ENCODE measurements at places on chromosomes 3 and 15.

DNA sequence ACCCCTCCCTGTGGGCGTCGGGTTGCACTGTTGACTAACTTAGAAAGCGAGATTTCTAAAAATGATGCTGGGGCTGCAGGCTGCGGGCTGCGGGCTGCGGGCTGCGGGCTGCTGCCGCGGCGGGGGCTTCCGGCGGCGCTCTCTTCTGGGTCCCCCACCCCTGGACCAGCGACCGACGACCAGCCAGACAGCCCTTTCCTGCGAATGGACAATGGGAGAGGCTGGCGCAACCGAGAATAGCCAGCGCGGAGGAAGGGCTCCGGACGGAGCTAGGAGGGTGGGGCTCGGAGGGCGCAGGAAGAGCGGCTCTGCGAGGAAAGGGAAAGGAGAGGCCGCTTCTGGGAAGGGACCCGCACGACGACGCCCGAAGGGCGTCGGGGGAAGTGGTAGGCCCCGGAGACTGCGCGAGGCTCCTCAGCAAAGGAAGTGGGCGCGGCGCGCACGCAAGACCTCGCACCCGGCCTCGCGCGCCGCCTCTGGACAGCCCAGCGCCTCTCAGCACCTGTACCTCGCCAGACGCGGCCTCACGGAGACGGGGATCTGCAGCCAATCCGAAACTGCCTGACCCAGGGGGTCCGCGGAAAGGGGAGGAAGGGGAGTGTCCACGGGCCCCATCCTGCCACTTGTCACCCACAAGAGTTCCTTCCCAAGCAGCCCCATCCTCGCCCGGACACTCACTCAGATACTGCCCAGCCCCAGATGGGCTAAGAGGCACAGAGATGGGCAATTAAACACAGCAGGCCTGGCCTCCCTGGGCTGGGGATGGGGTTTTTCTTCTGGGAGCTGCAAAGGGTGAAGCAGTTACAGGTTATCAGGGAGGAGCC lies 70.7 kb downstream of the SLC12A8 start:
- DNase-seq, result peak; percentile 45

GRCh38 chr3:70539908-70540307 lies 227.5 kb upstream of the MDFIC2 start:
- no peak for DNase-seq

DNA sequence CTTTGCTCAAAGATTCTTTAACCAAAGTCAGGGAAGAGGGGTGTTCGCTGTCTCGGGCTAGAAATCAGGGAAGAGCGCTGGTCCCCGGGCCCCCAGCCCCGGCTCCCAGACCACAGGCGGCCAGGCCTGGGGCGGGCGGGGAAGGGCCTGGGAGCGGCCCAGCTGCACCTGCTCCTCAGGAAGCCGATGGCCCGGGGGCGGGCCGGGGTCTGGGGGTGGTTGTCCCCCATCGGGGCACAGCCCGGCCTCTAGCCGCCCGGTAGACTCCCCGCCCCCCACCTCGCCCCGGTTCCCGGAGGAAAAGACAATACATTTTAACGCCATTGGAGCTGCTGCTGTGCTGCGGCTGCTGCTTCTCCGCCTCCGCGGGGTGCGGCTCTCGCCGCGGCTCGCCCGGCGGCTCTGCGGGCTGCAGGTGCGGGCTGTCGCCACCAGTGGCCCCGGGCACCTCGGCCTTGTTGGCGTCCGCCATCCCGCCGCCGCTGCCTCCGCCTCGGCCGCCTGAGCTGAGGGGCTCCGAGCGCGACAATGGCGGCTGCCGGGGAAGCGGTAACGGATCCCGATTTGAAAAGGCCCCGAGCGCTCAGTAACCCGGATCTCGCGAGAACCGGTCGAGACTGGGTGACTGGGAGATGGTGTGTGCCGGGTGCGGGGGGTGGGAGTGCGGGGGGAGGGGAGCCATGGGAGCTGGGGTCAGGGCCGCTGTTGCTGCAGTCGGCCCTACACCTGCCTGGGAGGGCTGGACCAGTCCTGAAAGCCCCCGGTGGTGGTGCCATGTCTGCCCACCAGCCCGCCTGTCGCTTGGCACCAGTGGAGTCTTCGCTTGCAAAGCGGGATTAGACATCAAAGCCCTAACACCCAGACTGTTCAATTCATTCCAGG lies at the start of gene MYEF2:
Gene MYEF2, minus strand, starts transcription at position 530 of the 882 bp plus-strand sequence. Its CDS starts 58 bp downstream, at position 472.
- DNase-seq, result peak; percentile 37

DNA sequence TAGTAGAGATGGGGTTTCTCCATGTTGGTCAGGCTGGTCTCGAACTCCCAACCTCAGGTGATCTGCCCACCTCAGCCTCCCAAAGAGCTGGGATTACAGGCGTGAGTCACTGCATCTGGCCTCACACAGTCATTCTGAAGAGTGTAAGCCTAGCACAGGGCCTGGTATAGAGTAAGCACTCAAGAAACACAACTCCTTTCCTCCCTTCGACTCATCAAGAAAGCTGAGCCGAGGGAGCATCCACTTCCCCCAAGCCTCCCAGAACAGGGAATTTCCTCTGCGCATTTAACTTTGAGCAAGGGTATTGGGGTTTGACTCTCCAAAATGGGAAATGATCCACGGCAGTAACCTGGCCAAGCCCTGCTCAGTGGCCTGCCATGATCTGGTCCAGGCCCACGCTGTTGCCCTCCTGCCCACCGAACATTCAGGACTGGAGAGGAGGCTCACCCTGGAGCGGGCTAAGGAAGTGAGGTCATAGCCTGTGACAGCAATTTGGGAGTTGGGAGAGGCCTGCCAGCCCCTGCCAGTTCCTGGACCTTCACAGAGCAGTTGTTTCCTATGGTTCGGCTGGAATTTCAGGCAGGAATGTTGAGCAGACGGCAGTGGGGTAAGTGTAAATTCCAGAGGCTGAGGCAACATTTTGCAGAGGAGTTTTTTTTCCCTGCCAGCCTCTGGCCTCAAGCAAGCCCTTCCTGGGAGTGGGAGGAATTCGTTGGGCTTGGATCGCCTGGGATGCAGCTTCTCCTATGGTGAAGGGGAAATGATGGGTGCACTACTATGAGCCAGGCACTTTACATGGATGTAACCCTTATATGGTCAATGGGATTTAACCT lies 21.2 kb upstream of the SMAD3 start:
- DNase-seq, result no peak

- DNase-seq, result no peak
Observed at GRCh38 chr3:97949110-97949485, 23.1 kb downstream of the RIOX2 start.

DNA sequence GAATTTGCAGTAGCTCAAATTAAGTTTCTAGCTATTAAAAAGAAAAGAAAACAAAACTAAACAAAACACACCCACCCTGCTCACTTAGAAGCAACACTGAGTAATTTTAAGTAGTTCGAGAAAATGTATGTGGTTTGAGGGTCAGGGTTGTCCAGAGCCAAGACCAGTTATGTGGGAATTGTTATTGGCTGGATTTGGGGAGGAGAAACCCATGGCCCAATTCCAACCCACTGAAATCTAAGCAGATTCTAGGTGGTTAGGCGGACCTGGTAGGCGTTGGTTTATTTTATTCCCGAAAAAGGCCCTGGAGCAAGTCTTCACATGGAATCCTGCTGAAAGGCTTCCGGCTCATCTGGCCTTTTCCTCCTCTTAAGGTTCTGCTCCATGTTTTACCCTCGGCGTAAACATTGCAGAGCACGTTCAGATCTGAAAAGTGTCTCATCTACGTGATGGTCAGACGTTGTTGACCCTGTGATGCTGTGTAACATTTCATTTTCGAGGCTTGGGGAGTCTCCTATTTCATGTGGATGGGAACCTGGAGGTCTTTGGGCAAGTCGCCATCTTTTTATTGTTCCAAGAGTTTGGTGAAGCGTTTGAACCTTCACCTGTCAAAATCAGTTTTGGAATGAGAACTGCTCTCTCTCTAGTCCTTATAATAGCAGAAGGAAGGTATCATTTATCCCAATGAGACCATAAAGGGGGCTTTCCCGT lies 64.0 kb downstream of the FLNB start:
- DNase-seq, result no peak

GRCh38 chr3:73868688-73869315 lies 244.1 kb upstream of the PDZRN3 start:
- DNase-seq, result no peak

GRCh38 chr15:41499109-41499851 lies 5.6 kb downstream of the ITPKA start:
- no peak for DNase-seq

DNA sequence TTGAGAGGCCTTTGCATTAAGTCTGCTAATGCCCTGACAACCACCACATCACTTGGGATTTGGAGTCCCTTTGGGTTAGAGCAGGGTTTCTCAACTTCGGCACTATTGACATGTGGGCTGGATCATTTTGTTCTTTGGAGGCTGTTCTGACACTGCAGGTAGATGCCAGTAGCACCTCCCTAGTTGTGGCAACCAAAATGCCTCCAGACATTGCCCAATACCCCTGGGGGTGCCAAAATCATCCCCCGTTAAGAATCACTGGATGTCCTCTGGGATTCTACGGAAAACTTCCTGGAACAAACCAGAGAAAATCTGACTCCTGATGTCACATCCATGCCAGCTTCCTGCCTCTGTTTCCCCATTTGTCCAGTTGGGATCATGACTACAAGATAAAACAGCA lies 37.2 kb upstream of the BLM start:
- no peak for DNase-seq

- no peak for DNase-seq
Observed at GRCh38 chr3:133932009-133932408, 36.3 kb upstream of the RAB6B start.

- DNase-seq, result no peak
Observed at GRCh38 chr3:157268026-157268425, 108.1 kb upstream of the CCNL1 start.

- DNase-seq, result no peak
Observed at GRCh38 chr3:4290272-4290893, 12.8 kb upstream of the SETMAR start.

- no peak for DNase-seq
Observed at GRCh38 chr3:46215810-46216414, 7.8 kb upstream of the CCR1 start.

GRCh38 chr3:156694536-156694935 lies 20.1 kb downstream of the TIPARP start:
- no peak for DNase-seq

DNA sequence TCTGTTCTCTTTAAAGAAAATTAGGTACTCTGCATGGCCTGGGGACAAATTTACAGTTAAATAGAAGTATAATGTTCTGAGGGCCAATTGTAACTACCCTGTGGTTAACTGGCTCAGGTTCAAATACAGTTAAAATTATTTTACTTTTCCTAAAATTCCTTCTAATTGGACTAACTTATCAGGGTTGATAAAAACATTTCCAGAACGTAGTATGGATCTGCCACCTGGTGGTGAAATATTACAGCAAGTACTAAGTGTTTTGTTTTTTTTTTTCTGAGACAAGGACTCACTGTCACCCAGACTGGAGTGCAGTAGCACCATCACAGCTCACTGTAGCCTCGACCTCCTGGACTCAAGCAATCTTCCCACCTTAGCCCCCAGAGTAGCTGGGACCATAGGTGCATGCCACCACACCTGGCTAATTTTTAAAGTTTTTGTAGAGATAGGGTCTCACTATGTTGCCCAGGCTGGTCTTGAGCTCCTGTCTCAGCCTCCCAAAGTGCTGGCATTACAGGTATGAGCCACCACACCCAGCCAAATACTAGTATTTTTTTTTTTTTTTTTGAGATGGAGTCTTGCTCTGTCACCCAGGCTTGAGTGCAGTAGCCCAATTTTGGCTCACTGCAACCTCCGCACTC lies 29.2 kb downstream of the NEO1 start:
- no peak for DNase-seq

GRCh38 chr3:122961146-122961545 lies 66.4 kb downstream of the SEMA5B start:
- DNase-seq, result no peak

- no peak for DNase-seq
Observed at GRCh38 chr3:156817646-156818272, 8.4 kb upstream of the LEKR1 start.

GRCh38 chr3:166634091-166634746 lies 745.9 kb downstream of the ZBBX start:
- DNase-seq, result no peak

DNA sequence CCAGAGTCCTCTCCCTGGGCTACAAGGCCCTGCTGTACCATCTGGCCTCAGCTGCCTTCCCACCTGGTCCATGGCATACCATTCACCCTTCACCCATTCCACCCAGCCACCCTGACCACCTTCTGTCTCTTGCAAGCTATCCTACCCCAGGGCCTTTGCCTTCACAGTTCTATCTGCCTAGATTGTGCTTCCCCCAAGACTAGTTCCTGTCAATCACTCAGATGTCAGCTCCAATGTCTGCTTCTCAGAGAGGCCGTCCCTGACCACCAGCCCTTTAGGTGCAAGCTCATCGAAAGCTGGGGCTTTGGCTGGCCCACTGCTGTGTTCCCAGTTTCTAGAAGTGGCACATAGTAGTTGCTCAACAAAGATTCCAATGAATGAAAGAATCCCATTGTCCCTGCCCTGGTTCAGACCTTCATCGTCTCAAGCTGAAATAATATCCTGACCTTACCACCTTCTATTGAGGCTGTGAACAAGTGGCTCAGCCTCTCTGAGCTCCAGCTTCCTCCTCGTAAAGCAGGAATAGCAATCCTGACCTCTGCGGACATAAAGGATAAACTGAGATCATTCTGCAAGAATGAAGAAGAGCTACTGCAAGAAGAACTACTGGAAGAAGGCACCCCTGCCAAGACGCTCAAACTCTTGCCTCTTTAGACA lies 15.8 kb downstream of the EFCAB12 start:
- no peak for DNase-seq

DNA sequence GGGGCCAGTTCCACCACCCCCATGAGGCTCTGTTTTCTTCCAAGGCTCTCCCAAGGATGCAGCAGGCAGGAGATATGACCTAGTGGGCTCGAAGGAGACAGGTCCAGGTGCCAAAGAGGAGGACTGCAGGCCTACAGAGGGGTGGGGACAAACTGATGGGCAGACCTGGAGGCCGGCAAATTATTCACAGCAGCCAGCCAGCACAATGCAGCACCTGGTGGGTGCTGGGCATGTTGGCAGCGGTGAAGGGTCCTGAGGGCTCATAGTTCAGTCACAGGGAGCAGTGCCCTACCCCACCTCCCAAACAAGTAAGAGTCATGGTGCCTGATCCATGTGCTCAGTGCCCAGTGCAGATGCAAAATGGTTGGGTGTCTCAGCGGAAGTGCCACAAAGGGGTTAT lies 171.7 kb downstream of the ABHD5 start:
- no peak for DNase-seq

DNA sequence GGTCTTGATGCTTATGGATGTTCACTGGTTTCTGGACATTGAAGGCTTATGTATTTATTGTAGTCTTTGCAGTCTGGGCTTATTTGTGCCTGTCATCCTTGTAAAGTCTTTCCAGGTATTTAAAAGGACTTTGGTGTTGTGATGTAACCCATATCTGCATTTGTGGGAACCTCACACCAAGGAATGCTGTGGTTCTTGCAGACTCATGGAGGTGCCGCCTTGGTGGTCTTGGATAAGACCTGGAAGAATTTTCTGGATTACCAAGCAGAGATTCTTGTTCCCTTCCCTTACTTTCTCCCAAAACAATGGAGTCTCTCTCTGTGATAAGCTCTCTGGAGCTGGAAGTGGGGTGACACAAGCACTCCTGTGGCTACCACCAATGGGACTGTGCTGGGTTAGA lies 363.5 kb upstream of the NECTIN3 start:
- no peak for DNase-seq

- no peak for DNase-seq
Observed at GRCh38 chr15:36966708-36967107, 133.6 kb downstream of the MEIS2 start.

Data from activated CD8-positive, alpha-beta memory T cell treated with anti-CD3 and anti-CD28 coated beads for 1 hour (primary cell).